ENCODE measurements at places on chromosomes 3 and 15.

GRCh38 chr3:107882881-107883280 is 207.9 kb downstream of the CD47 start:
- no peak for DNase-seq

DNA sequence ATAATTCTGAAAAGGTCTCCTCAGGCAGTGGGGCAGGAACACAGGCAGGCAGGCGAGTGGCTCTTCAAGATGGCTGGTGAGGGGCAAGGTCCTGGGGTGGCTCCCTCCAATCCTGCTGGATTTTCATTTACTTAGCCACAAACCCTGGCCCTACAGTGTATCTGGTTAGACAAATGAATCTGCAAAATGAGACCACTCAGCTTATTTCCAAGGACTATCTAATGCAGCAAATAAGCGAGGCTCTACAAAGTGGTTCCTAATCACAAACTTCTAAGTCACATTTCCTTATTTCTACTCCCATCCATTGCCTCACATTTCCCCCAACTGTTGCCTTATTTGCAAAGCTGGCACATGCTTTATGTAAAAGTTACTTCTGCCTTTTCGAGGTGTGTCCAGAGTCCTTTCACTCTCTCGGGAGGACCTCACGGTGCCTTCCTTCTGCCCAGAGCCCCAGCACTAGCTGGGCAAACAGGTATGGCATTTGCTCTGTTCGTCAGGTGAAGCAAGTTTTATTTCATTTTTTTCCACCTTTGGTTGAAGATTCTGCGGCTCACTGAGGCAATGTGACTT is 40.5 kb downstream of the CCDC12 start:
- no peak for DNase-seq

- no peak for DNase-seq
Measured at GRCh38 chr3:182201456-182202168, 489.9 kb downstream of the SOX2 start.

DNA sequence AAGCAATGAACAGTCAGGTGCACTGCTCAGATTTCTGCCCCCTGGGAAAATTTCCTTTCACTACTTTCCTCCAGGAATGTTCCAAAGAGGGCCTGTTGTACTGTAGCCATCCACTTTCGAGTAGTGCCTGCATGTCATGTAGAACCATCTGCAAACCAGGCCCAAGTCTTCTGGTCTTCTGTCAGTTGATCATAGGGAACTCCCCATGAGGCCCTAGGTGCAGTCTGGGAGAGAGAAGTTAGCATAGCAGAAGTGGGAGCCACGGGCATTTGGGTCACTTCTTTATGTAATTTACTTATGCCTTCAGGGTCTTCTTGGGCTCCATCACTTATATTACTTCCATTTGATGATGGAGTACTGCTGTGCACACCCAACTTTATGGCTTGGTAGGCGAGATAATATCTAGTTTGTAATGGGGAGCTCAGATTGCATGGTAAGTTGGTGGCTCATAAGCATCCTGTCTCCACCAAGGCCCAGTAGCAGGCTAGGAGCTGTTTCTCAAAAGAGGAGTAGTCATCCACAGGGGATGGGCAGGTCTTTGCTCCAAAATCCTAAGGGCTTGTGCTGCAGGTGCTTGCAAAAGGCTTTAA is 151.4 kb downstream of the NFKBIZ start:
- no peak for DNase-seq

GRCh38 chr3:53846134-53846850 is at the start of the genes CHDH and IL17RB:
TSS of gene CHDH (minus strand) at chr3:53846419. CDS start at chr3:53824008, 22,411 bp downstream.
TSS of gene IL17RB (plus strand) at chr3:53846568. CDS start at chr3:53846589, 21 bp downstream.
- no peak for DNase-seq

DNA sequence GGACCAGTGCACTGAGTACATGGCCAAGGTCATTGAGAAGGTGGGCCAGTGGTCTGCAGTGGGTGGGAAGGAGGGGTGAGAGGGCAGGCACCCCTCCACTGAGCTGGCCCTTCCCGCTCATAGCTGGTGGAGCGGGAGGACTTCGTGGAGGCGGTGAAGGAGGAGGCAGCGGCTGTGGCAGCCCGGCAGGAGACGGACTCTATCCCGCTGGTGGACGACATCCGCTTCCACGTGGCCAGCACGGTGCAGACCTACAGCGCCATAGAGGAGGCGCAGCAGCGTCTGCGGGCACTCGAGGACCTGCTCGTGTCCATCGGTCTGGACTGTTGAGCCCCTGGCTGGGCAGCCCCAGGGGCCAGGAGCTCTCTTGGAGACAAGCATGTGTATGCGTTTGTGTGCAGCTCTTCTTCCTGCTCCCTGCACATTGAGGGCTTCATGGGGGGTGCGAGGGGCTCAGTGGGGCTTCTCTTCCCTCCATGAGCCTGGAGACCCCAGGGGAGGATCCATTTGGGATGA is 7.5 kb downstream of the ABTB1 start:
- DNase-seq = no peak

DNA sequence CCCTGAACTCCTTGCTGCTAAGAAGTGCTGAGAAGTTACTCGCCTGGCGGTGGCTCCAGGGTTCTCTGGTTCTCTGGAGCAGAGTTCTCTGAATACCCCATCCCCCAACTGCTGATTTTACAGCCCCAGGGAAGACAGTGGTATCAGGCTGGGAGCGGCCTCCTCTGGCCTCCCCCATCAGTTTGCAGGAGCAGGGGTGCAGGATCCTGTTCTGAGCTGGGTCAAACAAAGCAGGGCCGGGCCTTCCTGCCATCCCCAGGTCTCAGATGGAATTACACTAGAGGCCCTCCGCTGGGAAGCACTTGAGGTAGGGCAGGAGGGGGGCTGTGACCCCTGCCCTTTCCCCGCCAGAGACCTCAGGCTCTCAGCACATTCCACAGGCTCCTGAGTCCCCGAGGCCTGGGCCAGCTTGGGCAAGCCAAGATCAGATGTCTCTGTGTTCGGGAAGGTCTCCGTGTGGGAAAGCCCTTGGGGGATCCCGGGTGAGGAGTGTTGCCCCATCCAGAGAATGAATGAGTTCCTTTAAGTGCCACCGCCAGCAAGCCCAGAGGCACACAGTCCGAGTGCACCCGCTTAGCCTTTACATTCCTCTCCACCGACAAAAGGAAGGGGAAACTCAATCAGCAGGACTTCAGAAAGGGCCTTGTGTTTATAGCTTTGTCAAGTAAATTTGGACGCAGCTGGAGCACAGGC is 149.9 kb downstream of the LRRK1 start:
- DNase-seq = no peak

DNA sequence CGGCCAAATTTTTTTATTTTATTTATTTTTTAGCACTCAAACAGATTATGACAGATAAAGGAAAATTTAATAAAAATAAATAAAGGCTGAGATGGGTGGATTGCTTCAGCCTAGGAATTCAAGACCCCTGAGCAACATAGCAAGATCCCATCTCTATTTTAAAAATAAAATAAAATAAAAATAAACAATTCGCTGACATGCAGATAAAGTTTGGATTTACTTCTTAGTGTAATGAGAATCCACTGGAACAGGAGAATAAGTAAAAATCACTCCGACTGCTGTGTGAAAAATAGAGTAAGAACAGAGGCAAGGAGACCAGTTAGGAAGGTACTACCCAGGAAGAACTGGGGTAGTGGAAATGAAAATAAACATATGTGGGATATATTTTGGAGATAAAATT is 5.6 kb downstream of the PIK3CB start:
- DNase-seq = no peak

DNA sequence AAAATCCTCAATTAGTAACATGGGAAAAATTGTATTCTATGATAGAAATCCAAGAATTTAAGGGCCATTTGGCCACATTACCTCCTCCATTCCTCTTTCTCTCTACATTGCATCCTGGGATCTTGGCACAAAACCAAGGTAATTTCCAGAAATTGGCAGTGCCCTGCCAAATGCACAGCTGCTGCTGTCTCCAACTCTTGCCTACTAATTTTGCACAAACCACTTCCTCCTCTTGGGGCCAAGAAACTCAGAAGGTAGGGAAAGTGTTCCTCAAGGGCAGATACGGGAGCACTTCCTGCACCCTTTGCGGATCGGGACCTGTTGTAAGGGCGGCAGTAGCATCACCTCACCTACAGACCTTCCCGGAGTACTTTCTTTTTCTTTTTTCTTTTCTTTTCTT is 57.8 kb downstream of the MAP3K13 start:
- DNase-seq = no peak

GRCh38 chr3:142174559-142174958 is 25.2 kb upstream of the TFDP2 start:
- no peak for DNase-seq
